ENCODE measurements at places on chromosomes 13 and 19.

DNA sequence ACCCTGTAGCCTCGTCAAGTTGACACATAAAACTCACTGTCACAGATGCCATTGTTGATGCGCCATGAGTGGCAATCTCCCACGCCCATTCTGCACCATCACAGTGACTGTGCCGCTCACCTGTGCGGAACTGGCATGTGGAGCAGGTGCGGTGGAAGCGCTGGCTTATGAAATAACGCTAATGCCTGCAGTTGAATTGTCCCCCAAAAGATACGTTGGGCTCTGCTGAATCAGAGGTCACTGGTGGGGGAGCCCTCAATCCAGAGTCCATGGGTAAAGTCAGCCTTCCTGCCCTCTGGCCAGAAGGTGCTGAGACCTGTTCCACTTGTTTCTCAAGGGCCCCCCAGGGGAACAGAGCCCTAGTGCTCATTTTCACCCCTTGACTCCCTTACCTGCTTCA is 2.9 kb upstream of the ARHGEF7 start:
- no peak for DNase-seq

DNA sequence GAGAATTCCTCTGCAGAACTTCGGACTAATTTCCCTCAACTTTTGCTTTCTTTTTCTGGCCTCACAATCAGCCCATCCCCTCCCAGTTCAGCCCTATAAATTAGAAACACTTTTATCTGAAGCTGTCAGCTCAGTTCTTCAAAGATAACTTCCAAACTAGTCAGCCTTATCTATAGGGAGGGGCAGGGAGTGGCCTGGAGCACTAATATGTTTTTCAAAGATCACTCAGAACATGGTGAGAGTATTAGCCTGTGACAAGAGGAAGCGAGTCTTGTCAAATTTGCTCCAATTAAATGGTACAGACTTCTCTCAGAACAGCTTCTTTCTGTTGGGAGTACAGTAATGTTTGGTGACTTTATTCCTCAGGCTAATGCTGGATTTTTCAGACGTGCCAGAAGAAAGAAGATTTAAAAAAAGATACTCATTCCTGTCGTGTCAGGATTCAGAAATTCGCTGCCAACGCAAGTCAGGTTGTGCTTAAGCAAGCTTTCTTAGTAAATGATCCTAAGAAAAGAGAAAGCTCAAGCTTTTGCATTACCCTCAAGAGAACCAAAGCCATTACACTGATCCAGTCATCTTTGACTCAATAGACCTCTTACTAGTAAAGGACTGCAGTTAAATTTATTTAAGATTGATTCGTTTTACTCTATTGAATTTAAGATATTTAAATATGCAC is 1033.6 kb downstream of the SLITRK5 start:
- DNase-seq, result no peak

DNA sequence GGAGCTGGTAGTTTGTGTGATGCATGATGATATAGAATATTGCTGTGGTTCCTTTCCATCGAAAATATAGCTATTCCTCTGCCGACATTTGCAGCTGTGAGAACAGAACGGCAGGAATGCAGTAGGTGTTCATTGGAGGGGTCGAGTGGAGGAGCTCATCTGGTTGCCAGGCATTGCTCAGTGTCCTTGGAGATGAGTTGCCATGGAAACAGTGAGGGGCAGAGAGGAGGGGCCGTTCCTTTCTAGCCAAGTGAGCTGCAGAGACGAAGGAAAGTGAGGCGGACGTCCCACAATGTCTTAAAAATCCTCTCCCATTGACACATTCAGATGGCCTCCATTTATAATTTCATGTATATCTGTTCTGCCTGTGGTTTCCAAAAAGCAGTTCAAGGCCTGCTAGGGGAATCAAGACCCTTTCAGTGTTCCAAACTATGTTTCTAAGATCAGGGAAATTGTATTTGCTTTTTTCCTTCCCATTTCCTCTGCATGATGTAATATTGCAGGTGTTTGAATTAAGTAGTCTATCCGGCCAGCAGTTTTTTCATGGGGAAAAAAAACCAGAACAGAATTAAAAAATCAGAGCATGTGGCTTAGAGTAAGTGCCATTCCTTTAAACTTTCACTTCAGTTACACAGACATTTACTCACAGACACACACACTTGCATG is 41.2 kb upstream of the ZNF835 start:
- DNase-seq, result no peak

GRCh38 chr13:51663973-51664957 is 80.0 kb downstream of the WDFY2 start:
- no peak for DNase-seq

DNA sequence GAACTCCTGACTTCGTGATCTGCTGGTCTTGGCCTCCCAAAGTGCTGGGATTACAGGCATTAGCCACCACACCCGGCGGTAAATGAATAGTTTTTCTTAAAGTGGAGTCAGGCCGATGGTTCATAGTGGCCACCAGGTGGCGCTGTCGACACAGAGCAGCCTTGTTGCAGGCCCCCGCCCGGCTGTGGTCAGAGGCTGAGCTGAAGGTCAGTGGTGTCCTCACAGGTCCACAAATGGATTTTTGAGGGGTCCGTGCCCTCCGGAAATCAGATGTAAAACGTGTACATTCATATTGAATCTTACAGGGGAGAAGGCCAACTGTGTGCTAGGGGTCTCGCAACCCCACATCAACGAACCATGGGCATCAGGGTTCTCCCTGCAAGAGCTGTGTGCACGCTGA is 13.4 kb upstream of the WDR18 start:
- DNase-seq, result no peak

DNA sequence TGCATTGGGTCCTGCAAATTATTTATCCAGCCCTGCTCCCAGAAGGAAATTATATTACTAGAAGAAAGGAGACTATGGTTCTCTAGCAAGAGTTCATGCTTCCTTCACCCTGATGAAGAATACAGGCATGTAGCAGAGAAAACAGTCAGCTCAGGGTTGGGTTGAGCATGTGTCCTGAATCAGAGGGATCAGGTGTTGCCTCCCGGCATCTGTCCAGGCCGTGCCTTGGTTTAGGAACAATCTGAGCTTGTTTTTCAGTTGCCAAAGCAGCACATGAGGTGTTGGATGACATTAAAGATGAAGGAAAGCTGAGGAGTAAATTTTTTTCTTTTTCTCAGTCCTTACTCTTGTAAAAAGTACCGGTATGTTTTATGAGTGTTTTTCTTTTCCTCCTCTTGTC is 62.0 kb downstream of the KL start:
- no peak for DNase-seq

- no peak for DNase-seq
Observed at GRCh38 chr19:37987356-37988332, 80.6 kb downstream of the SIPA1L3 start.

GRCh38 chr19:21587117-21587461 is 81.7 kb downstream of the ZNF429 start:
- no peak for DNase-seq

DNA sequence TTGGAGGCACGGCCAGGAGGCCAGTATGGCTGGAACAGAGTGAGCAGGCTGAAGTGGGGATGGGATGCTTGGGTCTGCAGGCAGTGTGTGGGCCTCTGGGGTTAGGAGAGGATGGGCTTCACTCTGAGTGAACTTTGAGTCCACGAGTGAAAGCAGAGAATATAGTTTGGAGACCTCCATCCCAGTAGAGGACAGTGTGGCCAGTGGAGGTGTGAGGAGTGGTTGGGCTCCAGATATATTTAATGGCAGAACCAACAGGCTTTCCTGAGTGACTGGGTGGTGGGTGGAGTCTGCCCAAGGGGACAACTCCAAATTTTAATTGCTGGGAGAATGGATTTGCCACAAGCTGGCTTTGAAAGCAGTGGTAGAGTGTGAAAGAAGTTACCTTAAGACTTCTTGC is 27.3 kb downstream of the GATAD2A start:
- no peak for DNase-seq

DNA sequence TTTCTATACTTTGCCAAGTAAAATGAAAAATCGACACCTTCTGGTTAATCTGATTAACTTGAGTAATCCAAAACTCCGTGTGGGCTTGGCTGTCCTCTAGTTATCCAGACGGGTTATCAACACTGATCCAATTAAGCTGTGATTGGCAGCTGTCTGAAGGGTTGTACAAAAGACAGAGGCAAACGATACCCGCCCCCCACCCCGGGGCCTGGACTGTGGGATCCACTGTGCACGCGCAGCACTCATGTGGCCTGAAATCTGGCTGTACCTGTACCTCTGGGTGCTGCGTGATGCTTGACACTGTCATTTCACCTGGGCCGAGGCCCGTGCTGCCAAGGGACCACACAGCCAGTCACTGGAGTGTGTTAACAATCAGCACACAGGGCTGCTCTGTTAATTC is 53.5 kb downstream of the COL4A2 start:
- DNase-seq, result no peak

DNA sequence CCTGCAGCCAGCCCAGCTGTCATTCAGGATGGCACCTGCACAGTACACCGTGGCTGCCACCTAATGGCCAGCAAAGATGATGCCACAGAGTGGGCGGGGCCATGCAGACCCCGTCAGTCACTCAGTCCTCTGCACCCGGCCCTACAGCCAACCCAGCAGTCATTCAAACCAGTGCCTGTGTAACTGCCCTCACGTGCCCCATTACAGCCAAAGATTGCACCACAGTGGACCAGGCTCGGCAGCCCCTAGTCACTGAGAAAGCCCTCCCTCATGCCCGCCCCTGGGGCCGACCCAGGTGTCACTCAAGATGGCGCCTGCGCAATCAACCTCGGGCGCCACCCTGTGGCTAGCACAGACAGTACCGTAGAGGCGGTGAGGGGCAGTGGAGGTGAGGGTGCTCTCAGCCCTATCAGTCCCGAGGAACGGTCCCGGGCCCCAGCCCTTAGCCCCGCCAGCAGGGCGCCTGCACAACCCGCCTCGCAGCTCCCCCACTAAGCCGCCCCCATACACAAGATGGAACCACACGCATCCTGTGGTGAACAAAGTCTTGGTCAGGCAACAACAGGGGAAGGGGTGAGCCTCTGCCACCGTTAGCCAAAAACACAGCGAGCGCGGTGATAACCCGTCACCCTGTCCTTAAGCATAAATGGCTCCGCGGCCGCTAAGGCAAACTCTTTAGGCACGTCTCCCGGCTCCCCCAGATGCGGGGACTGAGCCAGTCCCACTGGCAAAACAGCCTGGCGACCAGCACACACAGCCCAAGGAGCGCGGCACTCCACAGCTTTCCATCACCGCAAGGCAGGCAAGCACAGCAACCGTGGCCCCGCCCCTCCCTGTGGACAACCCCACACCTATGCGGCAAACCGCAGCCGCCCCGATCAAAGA is 2.3 kb downstream of the PEG3 start:
- DNase-seq, result no peak

DNA sequence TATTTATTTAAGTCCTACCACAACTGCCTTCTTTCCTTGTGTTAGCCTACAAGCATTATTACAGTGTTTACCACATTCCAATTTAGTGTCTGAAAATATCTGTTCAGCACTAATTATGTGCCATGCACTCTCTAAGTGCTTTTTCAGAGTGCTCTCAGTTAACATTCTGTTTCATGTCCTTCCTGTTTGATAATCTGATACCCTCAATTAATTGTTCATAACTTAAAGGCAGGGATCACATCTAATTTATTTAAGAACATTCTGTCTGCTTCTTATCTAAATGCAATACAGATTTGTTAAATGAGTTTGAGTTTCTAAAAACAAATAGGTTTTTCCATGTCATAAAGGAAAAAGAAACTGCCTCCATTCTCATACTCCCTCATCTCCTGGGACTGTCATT is 649.6 kb upstream of the ATXN8OS start:
- DNase-seq, result no peak

GRCh38 chr13:106493533-106494220 is 41.8 kb downstream of the EFNB2 start:
- no peak for DNase-seq

DNA sequence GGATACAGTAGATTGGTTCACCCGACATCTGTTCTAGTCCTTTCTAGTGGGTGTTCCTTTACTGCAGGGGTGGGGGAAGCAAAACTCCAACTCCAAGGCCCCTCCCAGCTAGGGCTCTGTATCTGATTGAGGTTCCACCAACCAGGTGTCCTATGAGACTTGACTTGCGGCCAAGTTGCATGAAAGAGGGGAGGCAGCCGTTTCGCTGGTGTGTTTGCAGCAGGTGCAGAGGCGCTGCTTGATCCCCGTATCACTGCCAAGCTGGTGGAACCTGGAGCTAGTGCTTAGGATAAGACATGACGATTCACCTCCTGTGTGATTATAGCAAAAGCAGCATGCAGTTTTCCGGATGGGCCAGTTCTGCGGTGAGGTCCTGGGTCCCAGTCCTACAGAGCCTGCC is 338.2 kb downstream of the UQCRFS1 start:
- DNase-seq, result no peak

DNA sequence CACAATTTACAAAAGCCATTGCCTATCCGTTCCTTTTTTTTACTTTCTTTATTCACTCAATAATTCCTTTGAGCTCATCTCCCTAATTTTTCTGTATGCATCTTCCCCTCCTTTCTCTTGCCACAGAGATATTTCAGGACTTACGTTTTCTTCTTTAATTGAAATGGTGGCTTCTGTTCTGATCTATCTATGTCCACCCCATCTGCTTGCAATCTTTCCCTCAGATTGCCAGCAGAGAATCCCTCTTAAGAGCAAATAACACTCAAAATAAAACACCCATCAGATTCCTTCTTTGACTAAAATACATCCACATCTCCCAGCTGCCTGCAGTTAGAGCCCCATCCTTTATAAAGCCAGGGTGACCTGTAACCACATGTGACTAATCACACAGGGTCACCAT is 478.6 kb downstream of the EFNB2 start:
- no peak for DNase-seq

DNA sequence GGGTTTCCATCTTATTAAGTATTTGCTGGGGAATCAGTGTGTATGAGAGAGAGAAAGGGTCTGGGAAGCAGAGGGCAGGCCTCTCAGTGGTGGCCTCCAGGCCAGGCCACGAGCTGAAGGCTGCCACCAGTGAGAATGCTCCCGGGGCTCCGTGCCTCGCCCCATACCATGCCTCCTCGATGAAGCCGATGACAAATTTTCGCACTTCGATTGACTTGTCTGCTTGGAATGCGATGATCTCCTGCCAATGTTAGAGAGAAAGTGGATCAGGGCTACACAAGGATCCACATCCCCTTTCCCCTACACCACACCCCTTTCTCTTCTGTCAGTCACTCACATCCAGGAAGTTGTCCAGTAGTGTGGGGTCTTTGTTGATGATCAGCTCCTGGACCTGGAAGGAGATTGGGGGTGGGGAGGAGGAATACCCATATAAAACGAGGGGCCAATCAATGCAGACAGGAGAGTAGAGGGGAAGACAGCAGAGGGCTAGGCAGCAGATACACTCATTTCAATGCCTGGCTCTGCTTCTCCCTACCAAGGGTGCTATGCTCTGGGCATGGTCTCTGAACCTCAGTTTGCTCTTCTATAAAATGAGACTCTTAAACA is 10.7 kb downstream of the SYMPK start:
- no peak for DNase-seq

- DNase-seq, result peak; percentile 58
Observed at GRCh38 chr19:48596679-48597465, 9.7 kb upstream of the SPACA4 start.

- DNase-seq, result no peak
Observed at GRCh38 chr19:47560999-47561398, 11.9 kb downstream of the ZNF541 start.

- no peak for DNase-seq
Observed at GRCh38 chr19:43362179-43362578, 8.7 kb downstream of the CD177 start.

All from CD4-positive, alpha-beta T cell treated with Interleukin-6 at 100 ng/mL for 8 hours (primary cell).